ENCODE measurements at places on chromosomes 6 and 20. TPM values are rescaled to one million over a fixed set of nuclear protein-coding genes. Genes with fewer than 3 reads are reported as not detected.
A peak's percentile ranks its signal among the peaks of the same experiment; 100 is the strongest.

DNA sequence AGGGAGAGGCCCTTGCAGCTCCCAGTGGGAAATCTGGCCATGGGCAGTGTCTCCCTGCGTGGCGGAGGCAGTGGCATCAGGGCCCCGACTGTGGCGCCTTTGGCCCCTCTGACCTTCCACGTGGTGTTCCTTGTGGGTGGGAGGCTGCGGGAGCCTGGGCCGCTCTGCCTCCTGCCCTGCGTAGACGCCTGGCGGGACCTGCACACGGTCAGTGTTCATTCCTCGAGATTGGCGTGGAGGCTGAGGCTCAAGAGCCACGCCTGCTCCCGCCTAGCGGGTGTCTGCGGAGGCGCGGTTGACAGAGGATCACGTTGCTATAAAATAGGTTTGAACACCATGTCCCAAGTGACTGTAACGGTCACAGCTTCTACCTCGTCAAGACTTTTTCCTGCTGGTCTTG lies 14.0 kb downstream of the COL9A3 start:
- no peaks in the 10 kb centered on the region for H3K36me3 ChIP-seq
- no peak for DNase-seq
- no peak overlapping the region for H3K4me3 ChIP-seq
- no peaks in the 10 kb centered on the region for H3K27me3 ChIP-seq

DNA sequence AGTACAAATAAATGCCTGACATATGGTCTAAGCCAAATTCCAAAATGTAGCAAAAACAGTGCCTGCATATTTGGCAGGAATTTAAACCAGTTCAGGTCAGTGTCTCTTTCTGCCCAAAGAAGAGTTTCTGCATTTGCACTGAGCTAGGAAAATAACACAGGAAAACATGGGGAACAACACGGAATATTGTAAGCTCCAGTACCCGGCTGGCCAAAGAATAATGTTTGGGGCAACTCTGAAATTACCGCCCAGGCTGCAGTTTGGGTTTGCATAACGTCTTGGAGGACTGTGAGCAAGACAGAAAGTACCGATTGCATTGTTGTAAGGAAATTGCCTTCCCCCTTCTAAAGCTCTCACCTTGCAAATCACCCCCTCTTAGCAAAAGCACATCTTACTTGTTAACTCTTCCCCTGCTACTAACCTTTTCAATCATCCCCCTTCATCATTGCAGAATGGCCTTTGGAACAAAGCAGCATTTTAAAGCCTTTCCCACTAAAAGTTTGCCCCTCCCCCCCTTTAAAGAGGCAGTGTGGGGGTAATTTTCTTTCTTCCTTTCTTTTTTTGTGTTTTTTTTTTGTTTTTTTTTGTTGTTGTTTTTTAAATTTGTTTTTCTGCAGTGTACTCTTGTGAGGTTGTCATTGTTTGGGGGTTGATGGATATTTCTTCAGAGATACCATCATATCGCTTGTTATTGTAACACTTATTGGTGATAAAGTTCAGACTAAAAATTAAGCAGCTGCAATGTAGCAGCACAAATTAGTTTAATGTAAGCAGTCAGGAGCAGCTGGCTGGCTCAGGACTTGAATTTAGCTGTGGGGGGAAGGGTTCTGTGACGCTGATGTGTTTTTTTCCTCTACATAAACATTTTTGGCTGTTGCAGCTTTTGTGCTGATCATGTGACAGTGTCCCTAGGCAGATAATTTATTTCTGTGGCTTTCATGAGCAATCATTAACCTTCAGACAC lies 100.0 kb upstream of the CITED2 start:
- H3K36me3 ChIP-seq: no peaks in the 10 kb centered on the region
- H3K27ac ChIP-seq: peak overlapping the region; percentile 58
- H3K27me3 ChIP-seq: no peaks in the 10 kb centered on the region
- H3K4me3 ChIP-seq: no peak overlapping the region

Gene DUSP15
- total RNA-seq: 23.6 TPM

GRCh38 chr20:26163890-26164289 lies 467.2 kb upstream of the ZNF337 start:
- no peaks in the 10 kb centered on the region for H3K36me3 ChIP-seq
- DNase-seq: no peak

DNA sequence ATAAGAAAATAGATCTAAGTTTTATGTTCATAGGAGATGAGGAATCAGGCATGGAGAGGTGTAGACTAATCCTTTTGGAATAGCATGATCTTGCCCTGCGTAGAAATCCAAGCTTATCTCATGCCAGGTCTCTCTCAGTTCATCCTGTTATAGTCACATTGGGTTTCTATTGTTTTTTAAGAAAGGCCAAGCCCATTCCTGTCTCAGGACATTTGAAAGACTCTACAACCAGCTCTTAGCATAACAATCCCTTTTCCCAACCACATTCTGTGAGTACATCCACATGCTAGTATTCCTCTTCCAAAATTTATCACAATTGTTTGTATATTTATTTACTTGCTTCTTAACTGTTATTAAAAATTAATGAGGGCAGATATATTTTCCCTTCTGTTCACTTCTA lies 130.3 kb downstream of the MMUT start:
- no peak for DNase-seq
- no peak overlapping the region for H3K4me3 ChIP-seq
- no peaks in the 10 kb centered on the region for H3K27me3 ChIP-seq
- no peak overlapping the region for H3K27ac ChIP-seq
- no peaks in the 10 kb centered on the region for H3K36me3 ChIP-seq

- H3K27ac ChIP-seq: no peak overlapping the region
- no peaks in the 10 kb centered on the region for H3K27me3 ChIP-seq
- no peak for DNase-seq
- peaks cover 6% of the 10 kb centered on the region for H3K36me3 ChIP-seq
- H3K4me3 ChIP-seq: no peak overlapping the region
- H3K4me1 ChIP-seq: peaks cover 7% of the 10 kb centered on the region
Measured at GRCh38 chr6:44309092-44309491, 4.1 kb downstream of the AARS2 start.

GRCh38 chr6:122869437-122870024 lies 80.5 kb downstream of the SMPDL3A start:
- H3K36me3 ChIP-seq: no peaks in the 10 kb centered on the region
- no peak overlapping the region for H3K4me3 ChIP-seq
- H3K4me1 ChIP-seq: no peaks in the 10 kb centered on the region
- DNase-seq: peak; percentile 55

Gene PTPN1
- 42.2 TPM for total RNA-seq

GRCh38 chr20:41631826-41632225 lies 13.6 kb upstream of the CHD6 start:
- DNase-seq: no peak
- no peaks in the 10 kb centered on the region for H3K4me1 ChIP-seq
- no peaks in the 10 kb centered on the region for H3K36me3 ChIP-seq
- no peak overlapping the region for H3K27ac ChIP-seq

DNA sequence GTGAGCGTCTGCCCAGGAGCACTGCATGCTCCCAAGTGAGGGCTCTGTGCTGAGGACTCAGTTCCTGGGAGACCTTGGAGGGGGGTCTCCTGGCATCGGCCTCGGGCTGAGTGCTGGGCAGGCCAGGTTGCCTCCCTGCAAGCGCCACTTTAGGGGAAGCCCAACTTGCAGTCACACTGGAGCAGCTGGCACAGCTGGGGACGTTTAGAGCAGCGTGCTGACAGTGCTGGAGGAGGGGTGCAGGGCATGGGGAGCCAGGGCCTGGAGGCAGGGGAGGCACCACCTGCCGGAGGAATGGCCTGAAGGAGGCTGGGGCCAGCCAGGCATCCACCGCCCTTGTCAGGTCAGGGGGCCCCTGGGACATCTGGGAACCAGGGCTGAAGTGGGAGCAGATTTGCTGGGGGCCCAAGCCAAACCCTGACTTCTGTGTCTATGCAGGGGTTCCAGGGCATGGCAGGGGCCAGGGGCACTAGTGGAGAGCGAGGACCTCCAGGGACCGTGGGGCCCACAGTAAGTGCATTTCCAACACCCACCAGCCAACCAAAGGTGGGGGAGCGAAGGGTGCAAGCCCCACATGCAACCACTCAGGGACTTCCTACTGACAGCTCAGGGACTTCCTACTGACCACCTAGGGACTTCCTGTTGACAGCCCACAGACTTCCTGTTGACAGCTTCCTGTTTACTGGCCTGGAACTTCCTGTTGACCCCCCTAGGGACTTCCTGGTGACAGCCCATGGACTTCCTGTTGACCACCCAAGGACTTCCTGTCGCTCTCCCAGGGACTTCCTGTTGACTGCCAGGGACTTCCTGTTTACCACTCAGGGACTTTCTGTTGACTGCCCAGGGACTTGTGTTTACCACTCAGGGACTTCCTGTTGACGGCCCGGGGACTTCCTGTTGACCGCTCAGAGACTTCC lies 33.6 kb downstream of the COL20A1 start:
- no peak for DNase-seq
- no peaks in the 10 kb centered on the region for H3K4me1 ChIP-seq
- H3K36me3 ChIP-seq: no peaks in the 10 kb centered on the region
- no peak overlapping the region for H3K4me3 ChIP-seq
- H3K27ac ChIP-seq: no peak overlapping the region

DNA sequence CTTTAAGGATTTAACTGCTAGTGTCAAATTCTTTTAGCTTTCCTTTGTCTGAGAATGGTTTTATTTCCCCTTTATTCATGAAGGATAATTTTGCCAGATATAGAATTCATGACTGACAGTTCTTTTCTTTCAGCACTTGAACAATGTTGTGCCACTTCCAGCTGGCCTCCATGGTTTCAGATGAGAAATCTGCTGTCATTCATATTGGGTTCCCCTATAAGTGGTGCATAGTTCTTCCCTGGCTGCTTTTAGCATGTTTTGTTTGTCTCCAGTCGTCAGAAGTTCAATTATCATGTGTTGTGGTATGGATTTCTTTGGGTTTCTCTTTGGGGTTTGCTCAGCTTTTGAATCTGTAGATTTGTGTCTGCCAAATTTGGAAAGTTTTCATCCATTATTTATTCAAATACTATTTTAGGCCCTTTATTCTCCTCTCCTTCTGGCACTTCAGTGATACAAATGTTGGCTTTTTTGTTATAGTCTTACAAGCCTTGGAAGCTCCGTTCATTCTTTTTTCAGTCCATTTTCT lies 76.3 kb upstream of the TGM3 start:
- H3K27me3 ChIP-seq: peaks cover 7% of the 10 kb centered on the region
- no peaks in the 10 kb centered on the region for H3K4me1 ChIP-seq
- no peak for DNase-seq
- no peak overlapping the region for H3K4me3 ChIP-seq
- H3K36me3 ChIP-seq: no peaks in the 10 kb centered on the region

DNA sequence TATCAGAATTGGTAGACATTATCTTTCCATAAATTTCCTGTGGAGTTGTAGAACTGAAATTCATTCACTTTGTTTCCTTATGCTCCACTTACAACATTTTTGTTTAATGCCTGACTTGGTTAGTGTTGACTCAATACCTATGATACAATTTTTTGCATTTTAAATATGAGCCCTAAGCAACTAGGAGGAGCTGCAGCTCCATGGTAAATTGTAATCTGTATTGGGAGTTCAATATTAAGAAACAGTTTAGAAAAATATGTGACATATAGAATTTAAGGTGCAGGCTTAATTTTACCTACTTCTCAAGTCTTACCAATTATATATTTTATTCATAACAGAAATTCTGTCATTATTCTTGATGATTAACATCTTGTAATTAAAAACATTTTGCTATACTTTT lies 868.3 kb downstream of the EYS start:
- no peaks in the 10 kb centered on the region for H3K36me3 ChIP-seq
- DNase-seq: no peak
- H3K27ac ChIP-seq: no peak overlapping the region
- no peaks in the 10 kb centered on the region for H3K27me3 ChIP-seq
- H3K4me1 ChIP-seq: no peaks in the 10 kb centered on the region

DNA sequence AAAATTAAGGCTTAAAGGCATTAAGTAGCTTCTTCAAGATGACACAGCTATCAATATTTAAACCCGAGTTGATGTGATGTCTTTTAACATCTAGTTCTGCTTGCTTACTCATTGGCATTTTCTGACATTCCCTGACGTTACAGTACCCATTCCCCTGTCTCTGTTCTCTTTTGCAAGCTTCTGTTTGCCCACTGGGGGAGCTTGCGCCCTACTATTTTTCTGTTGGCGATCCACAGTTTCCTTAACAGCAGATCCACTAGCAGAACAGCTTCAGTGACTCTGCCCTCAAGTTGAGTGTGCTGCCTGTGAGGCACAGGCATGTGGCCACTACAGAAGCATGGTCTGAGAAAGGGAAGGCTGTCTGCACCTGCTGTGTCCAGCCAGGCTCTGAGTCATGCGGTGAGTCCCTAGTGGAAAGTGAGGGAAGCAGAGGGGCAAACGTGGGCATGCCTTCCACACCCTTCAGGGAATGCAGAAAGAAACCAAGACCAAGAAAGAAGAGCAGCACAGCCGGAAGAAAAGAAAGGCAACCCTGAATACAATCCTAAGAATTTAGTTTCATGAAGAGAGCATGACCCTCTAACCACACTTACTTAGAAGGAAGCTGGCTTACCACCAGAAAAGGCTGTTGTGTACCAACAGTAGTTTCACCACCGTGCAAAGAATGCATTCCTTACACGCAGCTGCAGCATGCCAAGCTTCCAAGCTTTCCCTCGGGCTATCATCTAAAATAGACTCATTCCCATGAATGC lies 97.7 kb upstream of the VGLL2 start:
- no peak overlapping the region for H3K27ac ChIP-seq
- H3K27me3 ChIP-seq: no peaks in the 10 kb centered on the region
- no peaks in the 10 kb centered on the region for H3K36me3 ChIP-seq
- no peak overlapping the region for H3K4me3 ChIP-seq

Gene MRPS18B
- total RNA-seq: 69.1 TPM

GRCh38 chr6:107466062-107466461 lies 6.7 kb upstream of the PDSS2 start:
- peaks cover 5% of the 10 kb centered on the region for H3K27me3 ChIP-seq
- H3K36me3 ChIP-seq: no peaks in the 10 kb centered on the region
- H3K4me1 ChIP-seq: peaks cover 3% of the 10 kb centered on the region
- no peak for DNase-seq

GRCh38 chr6:123622780-123623179 lies 14.0 kb downstream of the TRDN start:
- H3K36me3 ChIP-seq: no peaks in the 10 kb centered on the region
- no peak overlapping the region for H3K27ac ChIP-seq
- DNase-seq: no peak
- no peaks in the 10 kb centered on the region for H3K27me3 ChIP-seq
- H3K4me1 ChIP-seq: no peaks in the 10 kb centered on the region

- DNase-seq: no peak
- no peak overlapping the region for H3K4me3 ChIP-seq
- H3K27ac ChIP-seq: no peak overlapping the region
- H3K4me1 ChIP-seq: no peaks in the 10 kb centered on the region
- no peaks in the 10 kb centered on the region for H3K36me3 ChIP-seq
- H3K27me3 ChIP-seq: no peaks in the 10 kb centered on the region
Measured at GRCh38 chr20:3090565-3090964, 6.0 kb upstream of the AVP start.

Gene WFDC11
- total RNA-seq: not detected

DNA sequence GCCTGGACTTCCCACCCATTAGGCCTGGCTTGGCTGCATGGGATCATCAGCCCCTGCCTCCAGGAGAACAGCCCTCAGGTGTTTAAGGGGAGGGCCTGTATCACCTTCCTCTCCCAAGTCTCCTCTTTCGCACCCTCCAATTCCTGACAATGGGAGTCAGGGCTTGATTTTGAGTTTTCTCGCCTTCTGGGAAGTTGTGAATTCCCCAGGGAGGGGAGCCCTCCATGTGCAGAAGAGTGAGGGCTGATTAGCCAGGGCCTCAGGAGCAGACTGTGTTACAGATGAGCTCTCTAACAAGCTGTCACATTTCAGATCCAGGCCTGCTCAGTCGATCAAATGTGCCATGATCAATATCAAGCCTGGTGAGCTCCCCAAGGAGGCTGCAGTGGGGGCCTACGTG lies 42.4 kb downstream of the CNBD2 start:
- no peak for DNase-seq
- no peaks in the 10 kb centered on the region for H3K36me3 ChIP-seq
- no peak overlapping the region for H3K4me3 ChIP-seq
- no peaks in the 10 kb centered on the region for H3K27me3 ChIP-seq
- H3K4me1 ChIP-seq: no peaks in the 10 kb centered on the region
- no peak overlapping the region for H3K27ac ChIP-seq

Measured in Panc1 (cell line).